NCI-H1436 (cell line): ENCODE measurements at places on chromosomes 1 and 21.

GRCh38 chr1:161801955-161802354 is 35.8 kb downstream of the ATF6 start:
- DNase-seq = no peak

DNA sequence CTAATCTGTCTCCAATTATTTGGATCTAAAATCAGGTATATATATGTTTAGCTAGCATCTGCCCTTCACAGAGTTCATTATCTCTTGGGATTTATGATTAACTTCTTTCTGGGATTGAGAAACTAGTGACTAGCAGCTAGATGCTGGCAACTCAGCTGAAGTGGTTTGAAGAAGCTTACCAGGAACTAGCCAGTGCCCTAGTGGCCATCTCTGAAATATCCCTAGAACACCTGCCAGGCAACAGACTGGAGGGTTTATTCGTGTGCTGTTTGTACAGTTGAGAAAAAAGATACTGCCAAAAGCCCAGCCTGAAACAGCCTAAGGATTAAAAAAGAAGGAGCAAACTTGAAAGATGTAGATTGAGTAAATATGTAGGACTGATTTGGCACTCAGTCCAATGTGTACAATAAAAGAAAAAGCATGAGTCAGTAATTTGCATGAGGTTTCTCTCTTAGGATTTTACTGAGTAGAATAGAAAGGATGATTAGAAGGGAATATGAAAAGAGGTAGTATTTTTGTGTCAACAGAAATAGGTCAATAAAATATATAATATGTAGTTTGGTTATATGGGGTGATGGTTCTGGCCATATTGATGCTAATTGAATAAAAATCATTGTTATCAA is 1144.6 kb upstream of the ADGRL2 start:
- DNase-seq = no peak

- DNase-seq = no peak
Measured at GRCh38 chr1:220271706-220272046, 577 bp downstream of the RAB3GAP2 start.

DNA sequence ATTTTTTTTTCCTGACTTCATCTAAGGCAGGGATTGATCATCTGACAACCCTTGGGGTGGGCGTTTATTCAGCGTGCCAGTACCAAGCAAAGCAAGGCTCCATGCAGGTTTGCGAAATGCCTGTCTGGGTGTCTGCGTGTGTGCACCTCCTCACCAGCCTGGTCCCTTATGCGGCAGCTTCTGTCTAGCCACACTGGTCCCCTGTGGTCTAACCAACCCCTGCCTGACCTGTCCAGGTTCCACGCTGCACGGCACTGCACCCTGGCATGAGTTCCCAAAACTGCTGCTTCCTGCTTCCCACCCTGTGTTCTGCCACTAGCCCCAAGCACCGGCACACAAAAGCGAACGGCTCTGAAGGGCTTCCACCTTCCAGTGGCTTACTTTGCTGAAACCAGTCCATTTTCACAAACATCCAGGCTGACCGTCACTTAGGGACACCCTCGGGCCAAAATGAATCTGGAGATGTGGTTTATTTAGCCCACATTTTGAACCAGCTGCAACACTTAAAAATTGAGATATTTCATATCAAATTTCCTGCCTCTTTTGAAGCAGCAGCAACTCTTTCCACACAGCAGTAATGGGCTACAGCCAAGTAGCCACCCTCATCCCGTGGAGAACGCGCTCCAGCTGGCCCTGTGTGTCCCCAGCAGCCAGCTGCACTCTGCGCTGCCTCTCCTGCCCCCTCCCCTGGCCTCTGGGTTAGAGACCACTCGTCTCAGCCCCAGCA is 55.7 kb downstream of the HLCS start:
- no peak for DNase-seq

DNA sequence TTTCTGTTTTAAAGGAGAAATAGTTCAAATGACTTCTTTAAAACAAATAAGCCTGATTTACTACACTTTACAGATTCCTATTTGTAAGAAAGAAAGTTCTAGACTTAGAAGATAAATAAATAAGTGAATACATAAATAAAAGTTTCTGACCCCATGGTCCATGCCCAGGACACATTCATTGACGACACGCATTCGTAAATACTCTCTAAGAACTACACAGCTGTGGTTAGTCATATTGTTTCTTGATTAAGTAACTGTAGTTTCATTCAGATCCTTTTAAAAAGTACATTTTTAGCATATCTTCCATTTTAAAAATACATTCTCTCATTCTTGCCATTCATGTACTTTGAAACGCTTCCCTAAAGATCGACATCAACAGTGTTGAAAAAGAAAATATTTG is 497.4 kb downstream of the SETD4 start:
- DNase-seq = no peak

GRCh38 chr1:212152308-212152693 is 116.8 kb downstream of the DTL start:
- DNase-seq = no peak

DNA sequence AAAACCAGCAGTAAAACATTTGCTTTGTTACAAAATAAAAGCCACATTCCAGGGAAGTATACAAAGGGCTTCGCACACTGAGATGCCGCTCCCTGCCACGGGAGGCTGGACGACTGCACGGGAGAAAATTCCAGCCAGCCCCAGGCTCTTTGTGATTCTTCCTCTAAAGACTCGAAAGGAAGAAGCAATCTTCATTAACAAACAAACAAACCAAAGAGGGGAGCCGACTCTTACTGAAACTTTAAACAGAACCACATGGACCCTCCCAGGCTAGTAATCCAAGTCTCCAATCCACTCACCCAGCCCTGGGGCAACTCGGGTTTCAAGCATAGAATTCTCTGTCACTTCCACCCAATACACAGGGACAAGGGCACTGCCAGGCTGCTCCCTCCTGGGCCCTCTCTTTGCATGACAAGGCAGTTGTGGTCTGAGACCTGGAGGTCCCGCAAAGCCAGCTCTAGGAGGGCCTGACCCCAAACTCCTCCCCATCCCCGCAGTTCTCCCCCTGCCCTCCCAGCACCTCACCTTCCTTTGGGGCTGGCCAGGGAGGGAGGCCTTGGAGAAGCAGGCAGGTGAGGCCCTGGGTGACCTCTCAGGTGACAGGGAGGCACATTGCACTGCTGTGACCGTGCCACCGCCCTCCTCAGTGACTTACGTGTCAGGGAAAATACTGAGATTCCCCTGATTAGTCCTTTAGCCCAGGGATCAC is 26.6 kb upstream of the COL18A1 start:
- no peak for DNase-seq

DNA sequence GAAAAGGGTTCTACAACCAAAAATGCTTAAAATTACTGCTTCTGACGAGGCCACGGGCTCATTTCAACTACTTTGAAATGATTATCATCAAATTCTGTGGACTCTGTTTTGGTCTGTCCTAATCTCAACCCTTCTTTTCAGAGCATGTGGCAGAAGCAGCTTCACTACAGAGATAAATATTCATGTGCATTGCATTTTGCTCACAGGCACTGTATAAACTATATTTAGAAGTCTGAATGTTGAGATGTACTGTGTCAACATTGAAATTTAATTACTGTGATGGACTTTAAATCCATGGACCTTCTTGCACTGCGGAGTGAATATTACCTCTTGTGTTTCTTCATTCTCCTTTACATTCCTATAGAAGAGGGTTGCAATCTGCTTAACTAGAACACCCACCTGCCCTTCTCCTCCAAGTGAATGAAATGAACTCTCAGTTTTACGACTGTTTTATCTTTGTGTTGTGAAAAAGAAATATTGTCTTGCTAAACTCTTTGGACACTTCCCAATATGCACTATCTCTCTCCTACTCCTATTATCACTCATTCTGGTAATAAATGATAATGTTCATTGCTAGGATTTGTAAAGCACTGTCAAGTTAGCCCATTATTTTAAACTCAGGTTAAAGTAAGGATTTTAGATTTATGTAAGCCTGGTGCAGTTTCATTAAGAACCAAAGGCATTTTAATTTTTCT is 281.2 kb upstream of the ST6GALNAC5 start:
- DNase-seq = no peak

DNA sequence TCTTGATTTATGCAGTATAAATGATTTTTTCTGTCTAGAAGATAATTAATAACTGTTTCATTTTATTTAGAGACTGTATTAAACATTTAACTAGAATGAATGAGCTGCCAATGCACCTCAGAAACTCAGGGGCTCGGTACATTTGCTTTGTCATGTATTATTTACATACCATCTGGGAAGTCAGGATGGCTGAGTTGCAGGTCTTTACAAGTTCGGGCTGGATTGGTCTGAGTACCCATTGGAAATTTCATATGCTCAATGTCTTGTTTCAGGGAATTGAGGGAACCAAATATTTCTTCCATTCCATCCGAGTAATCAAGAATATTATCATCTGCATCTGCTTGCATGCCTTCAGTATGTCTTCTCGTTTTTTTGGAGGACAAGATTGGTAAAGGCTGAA is 221.7 kb downstream of the COL11A1 start:
- DNase-seq = no peak

- no peak for DNase-seq
Measured at GRCh38 chr1:160499631-160500030, 23.4 kb downstream of the SLAMF6 start.

DNA sequence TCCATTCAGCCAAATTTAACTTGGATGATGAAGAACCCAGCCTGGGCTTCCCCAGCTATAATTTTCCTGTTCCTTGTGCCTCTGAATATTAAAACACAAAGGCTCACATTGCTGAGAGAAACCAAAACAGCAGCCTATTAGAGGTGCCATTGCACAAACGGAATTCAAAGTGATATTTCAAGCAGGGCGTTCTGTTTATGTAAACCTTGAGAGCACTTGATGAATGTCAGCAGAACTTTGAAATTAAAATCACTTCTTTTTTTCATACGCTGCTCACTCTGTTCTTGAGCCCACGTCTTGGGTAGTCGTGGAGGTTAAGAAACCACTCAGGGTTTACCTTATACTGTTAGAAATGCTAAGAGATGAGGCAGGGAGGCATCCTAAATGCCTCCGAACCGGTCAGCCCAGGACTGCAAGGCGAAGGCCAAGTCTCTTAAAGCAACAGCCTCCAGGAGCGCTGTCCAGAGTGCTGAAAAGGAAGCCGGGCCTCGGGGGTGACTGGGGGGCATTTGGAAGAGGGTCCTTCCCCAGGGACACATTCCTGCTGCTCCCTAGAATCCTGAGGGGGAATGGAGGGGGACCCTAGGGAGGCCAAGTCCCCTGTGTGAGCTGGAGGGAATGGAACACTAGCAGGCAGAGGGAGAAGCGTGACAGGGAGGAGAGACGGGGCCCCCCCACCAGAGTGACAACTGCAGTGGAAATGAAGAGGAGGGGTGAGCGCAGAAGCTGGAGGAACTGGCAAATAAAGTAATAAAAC is 154.8 kb upstream of the VAMP3 start:
- no peak for DNase-seq

DNA sequence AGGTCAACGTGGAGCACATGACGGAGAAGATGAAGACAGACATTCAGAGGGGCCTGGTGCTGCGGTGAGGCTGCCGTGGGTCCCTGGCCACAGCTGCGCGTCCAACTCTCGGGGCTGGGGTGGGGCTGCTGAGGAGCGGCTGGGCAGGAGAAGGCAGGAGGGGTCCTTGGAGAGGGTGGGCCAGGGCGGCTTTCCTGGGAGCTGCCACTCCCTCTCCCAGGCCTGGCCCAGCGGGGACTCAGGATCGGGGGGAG is 14.4 kb downstream of the CFAP410 start:
- DNase-seq = no peak

GRCh38 chr1:56433056-56433577 is 146.2 kb downstream of the PLPP3 start:
- DNase-seq = no peak

DNA sequence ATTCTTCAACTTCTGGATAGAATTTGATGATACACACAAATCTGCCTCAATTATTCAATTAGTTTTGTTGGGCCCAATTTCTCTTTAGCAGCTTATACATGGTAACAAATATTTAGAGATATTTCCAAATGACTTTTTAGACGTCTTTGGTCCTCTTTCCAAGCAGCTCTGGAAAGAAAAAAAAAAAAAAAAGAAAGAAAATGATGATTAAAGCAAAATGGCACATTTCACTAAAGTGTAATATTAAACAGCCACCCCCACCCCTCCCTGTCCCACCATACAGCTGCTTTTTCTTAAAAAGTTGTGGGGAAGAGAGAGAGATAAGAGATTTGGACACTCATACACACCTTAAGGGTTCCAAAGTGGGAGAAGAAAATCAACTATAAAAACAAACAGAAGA is 977 bp downstream of the METTL18 start:
- no peak for DNase-seq

DNA sequence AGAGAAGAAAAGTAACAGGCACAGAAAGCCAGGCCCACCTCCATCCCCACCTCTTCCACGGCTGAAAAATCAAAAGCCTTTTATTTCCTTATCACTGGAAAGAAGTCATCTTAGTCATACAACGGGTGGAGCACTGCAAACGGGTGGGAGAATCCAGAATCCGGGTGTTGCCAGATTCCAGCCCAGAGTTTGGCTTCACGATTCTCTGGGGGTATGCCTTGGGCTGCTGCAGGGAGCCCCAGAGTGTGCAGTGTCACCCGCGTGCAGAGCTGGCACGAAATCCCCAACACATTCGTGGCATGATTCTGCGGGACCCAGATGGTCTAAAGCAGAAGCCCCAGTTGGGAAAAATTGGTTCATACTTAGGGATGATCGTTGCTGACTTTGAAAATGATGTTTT is 2.6 kb upstream of the NPPA start:
- no peak for DNase-seq

DNA sequence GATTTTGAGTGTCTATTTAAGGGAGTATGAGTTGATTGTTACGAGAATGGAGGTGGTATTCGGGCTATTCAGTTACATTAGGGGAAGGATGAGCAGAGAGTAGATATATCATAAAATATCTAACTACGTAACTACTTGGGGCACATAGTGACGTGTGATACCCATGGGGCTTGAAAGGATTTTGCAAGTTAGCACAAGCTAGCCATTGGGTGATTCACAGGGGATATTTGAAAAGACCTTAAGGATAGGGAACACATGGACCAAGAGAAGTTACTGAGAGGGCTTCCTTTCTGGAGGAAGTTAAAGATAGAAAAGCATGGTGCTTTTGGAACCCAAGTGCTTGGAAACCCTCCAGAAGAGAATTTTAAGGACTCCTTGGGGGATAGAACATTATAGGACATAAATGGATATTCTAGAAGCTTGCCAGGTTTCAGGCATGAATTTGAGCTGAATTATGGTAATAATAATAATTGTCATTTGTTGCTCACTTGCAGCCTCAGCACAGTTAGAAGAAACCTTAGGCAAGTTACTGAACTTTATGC is 5.4 kb downstream of the DISP1 start:
- DNase-seq = peak; percentile 55

DNA sequence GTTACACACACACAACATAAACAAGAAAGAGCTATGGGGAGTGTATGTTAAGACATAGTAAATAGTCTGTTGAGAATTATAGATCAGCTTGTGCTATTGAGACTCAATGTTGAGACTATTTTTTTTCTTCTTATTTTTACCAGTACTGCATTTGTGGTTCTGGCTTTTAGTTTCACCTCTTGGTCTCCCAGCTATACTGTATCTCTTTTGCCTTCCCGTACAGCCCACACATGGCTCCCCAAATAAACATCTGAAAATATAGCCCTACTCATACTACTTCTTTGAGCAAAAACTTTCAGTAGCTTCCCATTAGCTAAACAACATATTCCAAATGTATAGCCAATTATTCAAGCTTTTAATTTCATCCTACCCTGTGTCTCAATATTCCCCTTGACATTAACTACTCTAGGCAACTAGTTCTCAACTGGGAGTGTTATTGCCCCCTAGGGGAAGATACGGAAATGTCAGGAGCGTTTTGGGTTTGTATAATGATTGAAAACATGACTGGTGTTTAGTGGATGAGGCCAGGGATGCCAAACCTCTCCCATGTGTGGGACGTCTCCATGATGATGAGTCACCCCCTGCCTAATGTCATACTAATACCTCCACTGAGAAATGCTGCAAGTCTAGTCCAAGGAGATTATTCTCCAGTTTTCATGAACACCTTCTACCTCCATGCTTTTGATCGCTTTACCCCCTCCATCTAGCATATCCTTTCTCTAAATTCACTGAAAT is 6.8 kb downstream of the RPE65 start:
- DNase-seq = peak; percentile 41
